ENCODE measurements at places on chromosomes 16 and 17.

GRCh38 chr16:74893541-74893940 lies 91.4 kb downstream of the WDR59 start:
- no peak for DNase-seq

GRCh38 chr17:5209396-5209795 lies 17.7 kb upstream of the ZNF594 start:
- no peak for DNase-seq

- no peak for DNase-seq
These were observed 2.2 kb downstream of the SLC12A3 start for GRCh38 chr16:56866955-56867830.

GRCh38 chr17:17237026-17237799 lies at the start of gene FLCN:
Gene FLCN (minus strand): TSS chr17:17237168. CDS start chr17:17228137, 9,031 bp downstream.
- DNase-seq = peak; percentile 72

- DNase-seq = no peak
These were observed 57.8 kb upstream of the IL34 start for GRCh38 chr16:70588565-70588964.

GRCh38 chr16:79081297-79082066 lies 519.1 kb downstream of the MAF start:
- DNase-seq = no peak

- DNase-seq = no peak
These were observed 93.8 kb upstream of the PLEKHM1 start for GRCh38 chr17:45584092-45585036.

DNA sequence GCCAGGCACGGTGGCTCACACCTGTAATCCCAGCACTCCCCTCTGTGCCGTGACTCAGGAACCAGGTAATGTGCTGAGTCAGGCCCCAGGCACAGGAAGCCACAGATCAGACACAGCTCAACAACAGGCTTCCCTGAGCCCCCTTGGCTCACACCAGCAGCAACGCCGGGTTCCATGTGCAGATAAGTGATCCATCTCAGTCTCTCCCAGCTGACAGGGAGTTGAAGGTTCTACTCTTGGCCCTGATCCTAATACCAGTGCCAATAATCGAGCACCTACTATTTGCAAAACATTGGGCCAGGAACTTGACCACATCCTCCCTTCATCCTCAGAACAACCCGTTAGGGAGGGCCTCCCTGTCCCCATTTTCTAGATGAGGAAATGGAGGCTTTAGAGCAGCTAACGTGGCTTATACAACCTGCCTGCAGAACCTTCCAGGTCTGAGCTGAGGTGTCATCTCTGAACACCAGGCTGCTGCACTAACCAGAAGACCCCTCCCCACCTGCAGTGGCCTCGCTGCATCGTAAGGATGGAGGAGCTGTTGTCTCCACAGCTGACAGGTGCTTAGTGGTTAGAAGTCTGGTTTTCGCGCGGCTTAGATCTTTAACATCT lies 64.8 kb upstream of the AMZ2 start:
- DNase-seq = no peak

DNA sequence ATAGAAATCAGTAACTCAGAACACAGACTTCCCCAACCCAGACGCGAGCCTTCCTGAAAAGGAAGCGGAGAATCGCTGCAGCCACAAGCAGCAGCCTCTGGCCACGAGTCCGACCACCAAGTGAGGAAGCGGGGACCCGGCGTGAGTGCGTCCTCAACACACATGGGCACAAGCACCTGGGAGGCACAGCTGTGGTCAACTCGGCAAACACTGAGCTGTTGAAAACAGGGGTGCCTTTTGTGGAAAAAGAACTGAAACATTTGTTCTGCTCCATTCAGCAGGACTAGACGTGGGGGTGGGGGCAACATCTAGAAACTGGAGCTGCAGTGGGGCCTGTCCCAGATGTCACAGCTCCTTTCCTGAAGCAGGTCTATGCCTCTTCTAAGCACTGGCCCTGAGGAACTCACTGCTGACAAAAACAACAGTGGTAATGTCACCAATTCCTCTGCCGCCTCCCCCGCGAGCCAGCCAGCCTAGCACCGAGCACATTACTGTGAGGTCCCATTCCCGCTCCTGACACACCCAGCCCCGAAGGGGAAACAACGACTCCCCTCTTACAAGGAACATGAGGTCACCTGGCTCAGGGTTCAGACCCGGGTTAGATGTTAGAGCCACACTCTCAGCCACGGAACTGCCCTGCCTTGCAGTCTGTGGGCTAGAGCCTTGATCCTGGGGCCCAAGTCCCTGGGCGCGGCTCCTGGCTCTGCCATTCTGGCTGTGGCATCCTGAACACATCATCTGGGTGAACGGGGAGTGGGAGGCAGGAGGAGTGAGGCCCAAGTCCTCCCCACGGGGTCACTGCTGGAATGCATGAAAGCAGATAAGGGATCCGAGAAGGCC lies 29.0 kb downstream of the KDM8 start:
- no peak for DNase-seq

DNA sequence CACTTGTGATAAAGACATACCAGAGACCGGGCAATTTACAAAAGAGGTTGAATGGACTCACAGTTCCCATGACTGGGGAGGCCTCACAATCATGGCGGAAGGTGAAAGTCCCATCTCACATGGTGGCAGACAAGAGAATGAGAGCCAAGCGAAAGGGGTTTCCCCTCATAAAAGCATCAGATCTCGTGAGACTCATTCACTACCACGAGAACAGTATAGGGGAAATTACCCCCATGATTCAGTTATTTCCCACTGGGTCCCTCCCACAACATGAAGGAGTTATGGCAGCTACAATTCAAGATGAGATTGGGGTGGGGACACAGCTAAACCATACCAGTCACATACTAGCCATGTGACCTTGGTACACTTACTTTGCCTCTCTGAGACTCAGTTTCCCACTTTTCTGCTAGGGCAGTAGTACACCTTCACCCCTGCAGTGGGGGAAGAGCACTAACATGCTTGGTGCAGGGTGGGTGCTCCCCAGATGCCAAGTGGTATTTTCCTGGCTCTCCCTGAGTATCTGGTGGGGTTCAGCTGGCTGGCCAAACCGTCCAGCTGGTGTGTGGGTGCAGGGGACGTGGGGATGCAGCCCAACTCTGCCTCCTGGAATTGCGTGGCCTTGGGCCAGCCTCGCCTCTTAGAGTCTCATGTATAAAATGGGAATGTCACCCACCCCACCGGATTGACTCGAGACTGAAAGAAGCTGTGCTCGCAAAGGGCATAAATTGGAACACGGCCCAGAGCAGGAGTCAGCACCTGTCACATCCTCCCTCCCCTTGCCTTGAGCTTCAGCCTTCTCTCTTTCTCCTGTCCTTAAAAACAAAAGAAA lies 364.1 kb downstream of the CPPED1 start:
- DNase-seq = no peak

DNA sequence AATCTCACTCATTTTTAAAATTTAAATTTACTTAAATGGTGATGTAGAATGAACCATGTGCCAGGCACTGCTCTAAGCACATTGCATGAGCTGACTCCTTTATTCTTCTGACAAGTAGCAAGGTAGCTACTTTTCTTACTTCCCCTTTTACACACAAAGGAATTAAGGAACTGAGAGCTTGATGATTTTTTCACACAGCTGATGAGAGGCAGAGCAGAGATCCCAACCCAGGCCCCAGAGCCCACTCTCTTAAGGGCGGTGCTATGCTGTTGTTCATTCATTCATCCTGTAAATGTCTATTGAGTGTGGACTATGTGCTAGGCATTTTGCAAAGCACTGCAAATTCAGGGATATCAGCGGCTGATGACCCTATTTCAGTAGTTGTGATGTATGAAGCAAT lies 17.9 kb downstream of the SEC14L5 start:
- no peak for DNase-seq

DNA sequence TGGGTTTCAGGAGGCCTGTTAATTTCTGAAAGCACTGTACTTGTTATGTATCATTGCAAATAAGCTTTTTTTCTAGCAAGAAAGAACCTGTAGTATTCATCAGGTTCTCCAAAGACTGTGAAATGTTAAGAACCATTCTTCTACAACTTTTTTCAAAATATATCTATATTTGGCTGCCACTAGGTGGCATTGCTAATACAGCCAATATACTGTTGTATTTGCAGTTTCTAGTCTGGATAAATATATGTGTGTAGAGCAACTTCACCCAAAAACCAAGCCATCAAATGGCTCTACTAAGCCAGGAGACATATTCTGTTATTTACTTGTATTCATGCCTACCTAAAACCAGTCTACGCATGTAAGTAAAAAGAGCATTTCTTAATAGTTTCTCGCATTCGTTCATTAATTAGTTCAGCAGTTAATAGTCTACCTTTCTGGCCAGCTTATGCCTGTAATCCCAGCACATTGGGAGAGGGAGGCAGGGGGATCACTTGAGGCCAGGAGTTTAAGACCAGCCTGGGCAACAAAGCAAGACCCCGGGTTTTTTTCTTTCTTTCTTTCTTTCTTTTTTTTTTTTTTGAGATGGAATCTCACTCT lies 39.5 kb downstream of the VMP1 start:
- DNase-seq = no peak

GRCh38 chr17:82583720-82584234 lies 64.2 kb downstream of the FOXK2 start:
- DNase-seq = no peak

Measured in hypothalamus (tissue), 51 donors.